ENCODE measurements at places on chromosomes 2 and 18. TPM values are rescaled to one million over a fixed set of nuclear protein-coding genes. Genes with fewer than 3 reads are reported as not detected.

DNA sequence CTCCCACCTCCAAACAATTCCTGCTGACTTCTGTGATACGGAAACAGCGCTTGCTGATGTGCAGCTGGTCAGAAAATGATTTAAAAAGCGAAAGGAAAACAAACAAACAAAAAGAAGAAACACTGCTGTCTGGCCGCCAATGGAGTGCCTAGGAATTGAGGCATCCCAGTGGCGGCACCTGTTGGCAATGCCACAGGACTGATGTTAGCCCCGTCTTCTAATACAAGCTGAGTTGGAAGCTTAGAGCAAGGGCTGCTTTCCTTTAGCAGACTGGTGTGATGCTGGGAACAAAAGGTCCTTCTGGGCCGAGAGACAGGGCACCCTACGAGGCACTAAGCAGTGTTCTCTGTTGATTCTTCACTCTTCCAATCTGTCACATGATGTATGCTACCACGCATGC is 163.6 kb upstream of the REV1 start:
- DNase-seq: no peak

DNA sequence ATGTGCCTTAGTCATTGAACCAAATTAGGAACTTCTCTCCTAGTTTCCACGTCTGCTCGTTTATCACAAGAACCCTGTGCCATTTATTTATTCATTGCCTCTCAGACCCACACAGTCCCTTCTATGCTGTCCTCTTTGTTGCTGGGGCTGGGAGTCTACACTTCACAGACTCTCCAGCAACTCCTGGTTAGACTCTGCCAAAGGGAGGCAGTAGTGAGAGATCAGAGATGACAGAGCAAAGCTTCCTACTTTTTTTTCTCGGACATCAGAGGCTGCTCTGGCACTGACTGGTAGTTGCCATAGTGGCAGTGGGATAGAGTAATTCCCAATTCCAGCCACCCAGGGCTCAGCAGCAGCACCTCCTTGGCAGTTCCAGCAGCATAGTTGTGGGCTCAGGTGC is 277.5 kb downstream of the BCL11A start:
- DNase-seq: no peak

DNA sequence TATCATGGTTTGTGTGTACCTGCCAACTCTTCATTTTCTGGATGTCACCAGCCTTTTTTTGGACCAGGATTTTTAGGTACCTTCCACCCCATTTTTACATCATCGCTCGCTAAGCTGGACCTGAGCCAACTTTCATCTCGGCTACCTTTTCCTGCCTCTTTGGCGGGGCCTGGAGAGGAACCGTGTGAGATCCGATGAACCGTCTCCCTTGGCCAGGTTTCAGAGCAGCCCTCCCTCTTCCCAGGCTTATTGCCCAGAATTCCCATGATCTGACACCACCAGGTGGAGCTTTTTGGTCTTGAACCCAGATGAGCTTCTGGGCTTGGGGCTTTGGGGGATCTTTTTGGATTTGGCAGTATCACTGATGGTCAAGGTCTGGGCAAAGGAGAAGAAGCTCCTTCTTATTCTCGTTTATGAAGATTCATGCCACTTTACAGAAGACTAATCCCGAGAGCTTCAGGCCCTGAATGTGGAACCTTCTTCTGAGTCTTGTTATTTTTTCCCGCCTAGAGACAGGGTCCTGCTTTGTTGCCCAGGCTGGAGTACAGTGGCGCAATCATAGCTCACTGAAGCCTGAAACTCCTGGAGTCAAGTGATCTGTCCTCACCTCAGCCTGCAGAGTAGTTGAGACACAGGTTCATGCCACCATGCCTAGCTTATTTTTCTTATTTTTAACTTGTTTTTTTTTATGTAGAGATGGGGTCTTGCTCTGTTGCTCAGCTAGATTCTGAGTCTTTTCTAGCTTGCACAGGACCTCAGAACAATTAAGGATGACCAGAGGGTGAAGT is 50.4 kb downstream of the GATA6 start:
- no peak for DNase-seq

GRCh38 chr18:63319383-63320122 is at the start of gene BCL2:
TSS of gene BCL2 (minus strand) at chr18:63319769.
- DNase-seq: no peak

- no peak for DNase-seq
Observed at GRCh38 chr2:231425291-231425810, 29.8 kb downstream of the B3GNT7 start.

- no peak for DNase-seq
Observed at GRCh38 chr2:166074011-166074410, 53.8 kb downstream of the SCN1A start.

GRCh38 chr2:209323738-209324137 is 100.1 kb upstream of the MAP2 start:
- no peak for DNase-seq

GRCh38 chr18:3348176-3348575 is 86.2 kb downstream of the MYL12B start:
- DNase-seq: no peak

DNA sequence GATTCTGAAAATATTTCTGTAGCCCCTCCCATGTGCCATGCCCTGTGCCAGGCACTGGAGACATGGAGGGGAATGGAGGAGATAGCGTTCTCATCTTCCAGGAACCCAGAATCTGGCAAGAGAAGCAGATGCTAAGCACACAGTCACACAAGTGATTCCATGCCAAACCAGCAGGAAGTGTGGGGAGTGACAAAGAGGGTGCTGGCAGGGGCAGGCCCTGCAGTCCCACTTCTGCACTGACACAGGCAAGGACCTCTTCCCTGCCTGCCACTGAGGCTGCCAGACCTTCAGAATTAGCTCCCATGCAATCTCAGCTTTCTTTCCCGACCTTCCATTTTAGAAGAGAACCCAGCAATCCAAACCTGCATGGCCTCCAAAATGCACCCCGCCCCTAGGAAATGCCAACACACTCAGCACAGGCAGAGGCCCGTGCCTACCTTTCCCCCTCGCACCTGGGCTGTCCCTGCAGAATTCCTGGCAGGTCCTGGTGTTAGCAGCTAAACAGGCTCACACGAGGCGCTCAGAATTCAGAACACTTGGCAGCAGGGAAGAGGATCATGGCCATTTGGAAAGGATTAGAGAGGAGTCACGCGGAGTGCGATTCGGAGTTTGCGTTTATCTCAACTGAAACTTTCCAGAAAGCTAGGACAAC is 155.3 kb downstream of the MSH2 start:
- DNase-seq: no peak

DNA sequence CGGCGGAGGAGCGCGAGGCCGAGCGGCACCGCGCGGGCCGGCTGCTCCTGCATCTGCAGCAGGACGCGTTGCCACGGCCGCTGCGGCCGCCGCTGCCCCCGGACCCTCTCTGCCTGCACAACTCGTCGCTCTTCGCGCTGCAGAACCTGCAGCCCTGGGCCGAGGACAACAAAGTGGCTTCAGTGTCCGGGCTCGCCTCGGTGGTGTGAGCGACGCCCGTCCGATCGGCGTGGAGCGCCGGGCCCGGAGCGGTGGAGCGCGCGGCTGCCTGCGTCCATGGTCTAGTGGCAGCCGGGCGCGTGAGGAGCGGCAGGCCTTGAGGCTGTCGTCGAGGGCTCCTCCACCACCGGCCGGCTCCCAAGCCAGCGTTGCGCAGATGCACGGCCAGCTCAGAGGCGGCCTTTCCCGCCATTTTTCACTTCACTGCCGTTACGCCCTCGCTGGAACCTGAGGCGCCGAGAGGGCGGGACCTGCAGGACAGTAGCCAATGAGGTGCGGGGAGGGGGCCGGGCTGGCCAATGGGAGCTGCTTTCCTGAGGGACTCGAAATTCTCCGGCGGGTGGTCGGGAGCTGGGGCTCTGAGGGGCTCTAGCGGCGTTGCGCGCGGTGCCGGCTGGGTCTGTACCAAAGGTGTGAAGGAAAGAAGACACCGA is 1.9 kb downstream of the TLX2 start:
- peak; percentile 66 for DNase-seq

- DNase-seq: no peak
Observed at GRCh38 chr18:13051950-13052349, 60.8 kb downstream of the CEP192 start.

DNA sequence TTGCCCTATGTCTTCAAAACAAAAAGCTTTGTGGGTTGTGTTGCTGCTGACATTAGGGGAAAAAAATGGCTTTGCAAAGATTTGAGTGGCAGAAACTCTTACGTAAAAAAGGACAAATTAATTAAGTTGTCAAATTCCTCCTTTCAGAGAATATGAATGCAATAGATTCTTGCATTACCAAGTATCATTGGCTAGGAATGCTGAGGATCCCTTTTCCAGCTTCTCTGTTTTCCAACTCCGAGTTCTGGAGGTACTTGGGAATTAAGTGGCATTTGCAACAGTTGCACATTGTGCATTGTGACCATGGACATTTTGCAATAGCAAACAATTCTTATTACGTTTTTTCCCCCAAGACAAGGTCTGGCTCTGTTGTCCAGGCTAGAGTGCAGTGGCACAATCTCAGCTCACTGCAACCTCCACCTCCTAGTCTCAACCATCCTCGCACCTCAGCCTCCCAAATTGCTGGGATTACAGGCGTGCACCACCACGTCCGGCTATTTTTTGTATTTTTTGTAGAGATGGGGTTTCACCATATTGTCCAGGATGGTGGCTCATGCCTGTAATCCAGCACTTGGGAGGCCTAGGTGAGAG is 29.9 kb upstream of the PPP1CB start:
- no peak for DNase-seq

DNA sequence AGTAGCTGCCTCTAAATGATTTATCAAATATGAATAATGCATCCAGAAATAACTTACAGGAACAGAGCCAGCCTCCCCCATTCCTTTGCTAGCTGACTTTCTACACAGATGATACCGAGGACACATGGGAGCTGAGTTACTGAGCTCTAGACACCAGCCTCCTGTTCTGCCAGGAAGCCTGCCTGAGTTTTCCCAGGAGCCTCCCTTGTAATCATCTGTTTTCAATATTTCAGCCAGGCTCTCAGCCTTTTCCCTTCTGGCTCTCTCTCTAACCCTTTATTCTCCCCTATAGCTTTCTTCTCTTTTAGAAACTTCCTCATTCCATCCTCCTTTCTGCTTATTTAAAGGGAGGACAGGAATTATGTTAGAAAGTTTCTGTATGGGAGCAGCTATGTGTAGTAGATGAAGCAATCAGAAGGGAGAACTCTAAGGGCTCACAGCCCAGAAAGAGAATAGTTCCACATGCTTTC is 911.6 kb downstream of the TDRD15 start:
- DNase-seq: no peak

- DNase-seq: no peak
Observed at GRCh38 chr18:46155641-46156051, 51.5 kb downstream of the HAUS1 start.

GRCh38 chr2:139365189-139365588 is 585.0 kb upstream of the NXPH2 start:
- no peak for DNase-seq

DNA sequence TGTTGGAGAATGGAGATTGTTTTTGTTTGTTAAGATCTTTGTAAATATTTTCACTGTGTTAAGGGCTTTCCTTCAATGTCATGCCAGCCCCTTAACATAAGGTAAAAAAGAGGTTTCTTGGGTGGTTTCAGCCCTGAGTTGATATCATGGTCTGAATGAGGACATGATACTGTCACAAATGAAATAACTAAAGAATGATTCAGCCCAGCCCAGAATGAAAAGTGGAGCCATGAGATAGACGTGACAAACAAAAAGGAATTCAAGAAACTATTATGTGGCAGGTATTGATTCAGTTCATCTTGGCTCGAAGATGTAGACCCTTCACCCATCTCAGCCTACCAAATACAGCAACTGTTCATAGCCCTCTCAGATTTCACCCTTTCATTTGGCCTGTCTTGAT is 88.6 kb upstream of the TTN start:
- DNase-seq: no peak

DNA sequence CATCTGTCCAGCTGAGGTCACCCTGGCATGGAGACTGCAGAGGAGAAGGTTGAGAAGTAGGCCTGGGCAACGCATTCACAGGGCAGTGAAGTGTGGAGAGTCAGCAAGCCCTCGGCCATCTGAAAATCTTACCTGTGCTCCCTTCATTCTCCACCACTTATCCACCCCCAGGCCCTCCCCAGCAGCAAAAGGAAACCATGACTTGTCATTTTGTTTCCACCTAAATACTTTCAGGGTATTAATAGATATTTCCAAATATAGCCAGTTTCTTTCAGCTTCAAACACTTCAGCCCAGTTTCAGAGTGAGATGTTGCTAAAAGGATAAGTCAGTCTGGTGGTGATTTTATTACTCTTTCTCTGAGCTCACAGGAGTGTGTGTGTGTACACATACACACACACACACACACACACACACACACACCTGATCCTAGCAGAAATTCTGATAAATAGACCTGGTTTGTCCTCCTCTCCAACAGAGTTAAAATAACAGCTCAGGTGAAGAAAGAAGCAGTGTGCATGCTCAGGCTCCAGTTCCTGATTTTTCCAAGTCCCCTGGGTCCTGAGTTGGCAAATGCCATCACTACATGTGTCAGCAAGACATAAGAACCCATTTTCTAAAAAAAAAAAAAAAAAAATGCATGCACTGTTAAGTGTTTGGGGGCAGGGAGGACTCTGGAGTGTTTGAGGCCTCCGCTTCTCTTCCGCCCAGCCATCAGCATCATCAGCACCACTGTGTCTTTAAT is 82.8 kb downstream of the LOXHD1 start:
- DNase-seq: no peak

GRCh38 chr18:43060020-43060419 is 55.5 kb downstream of the RIT2 start:
- DNase-seq: no peak

GRCh38 chr2:108594982-108595464 is 60.8 kb downstream of the LIMS1 start:
- no peak for DNase-seq

TTN gene
- total RNA-seq: 6,407 TPM

CXCR1 gene
- 0.96 TPM for total RNA-seq

GRP gene
- total RNA-seq: not detected

TIMM21 gene
- total RNA-seq: 60.2 TPM

PARD6G gene
- total RNA-seq: 1.3 TPM

BOLL gene
- 3.3 TPM for total RNA-seq

SLC9A4 gene
- not detected for total RNA-seq

BUB1 gene
- total RNA-seq: 0.17 TPM

LBX2 gene
- total RNA-seq: not detected

SPP2 gene
- total RNA-seq: not detected

NFATC1 gene
- 26.8 TPM for total RNA-seq

SH2D6 gene
- total RNA-seq: not detected

Measured in psoas muscle (tissue), 8 donors.